ENCODE measurements at places on chromosomes 6 and 20.

DNA sequence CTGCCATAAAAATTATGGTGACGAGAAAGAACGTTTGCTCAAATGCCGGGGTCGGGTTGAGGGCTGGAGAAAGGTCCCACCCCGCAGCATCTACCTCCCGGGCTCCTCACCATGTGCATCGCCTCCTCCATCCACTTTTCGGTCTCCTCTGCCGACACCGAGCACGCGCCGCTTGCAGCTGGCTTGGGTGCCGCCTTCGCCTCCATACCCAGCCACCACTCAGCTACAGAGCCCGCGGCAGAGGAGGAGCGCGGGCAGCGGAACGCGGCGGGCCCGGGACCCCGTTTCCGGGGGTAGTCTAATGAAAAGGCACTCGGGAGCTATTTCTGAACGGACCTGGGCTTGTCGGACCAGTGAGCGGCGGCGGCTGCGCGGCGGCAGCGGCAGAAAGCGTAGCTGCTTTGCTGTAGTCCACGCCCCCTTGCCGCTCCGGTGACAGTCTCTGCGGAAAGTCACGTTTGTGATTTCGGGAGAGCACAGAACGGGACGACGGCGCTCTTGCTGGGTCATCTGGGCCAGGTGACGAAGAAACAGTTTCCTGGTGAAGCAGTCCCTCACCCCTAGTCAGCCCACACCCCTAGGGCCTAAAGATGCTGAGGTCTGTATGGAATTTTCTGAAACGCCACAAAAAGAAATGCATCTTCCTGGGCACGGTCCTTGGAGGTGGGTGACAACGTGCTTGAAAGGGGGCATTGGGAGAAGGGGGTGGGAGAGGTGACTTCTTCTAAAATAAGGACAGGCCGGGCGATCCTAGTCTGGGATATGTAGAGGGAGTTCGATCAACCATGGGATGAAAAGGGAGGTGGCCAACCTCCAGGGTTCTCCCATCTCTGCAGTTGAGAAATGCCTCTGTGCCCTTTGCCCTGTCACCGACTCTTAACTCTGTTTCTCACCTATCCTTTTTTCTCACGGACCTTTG is at the start of the genes ADAT2 and PEX3:
Gene ADAT2 (minus strand): TSS at position 243 of the 919 bp plus-strand sequence. CDS start 37 bp downstream, at position 206.
Gene PEX3 (plus strand): TSS at position 353 of the 919 bp plus-strand sequence. CDS start 238 bp downstream, at position 591.
- DNase-seq: peak; percentile 65

- DNase-seq: no peak
Measured at GRCh38 chr6:116529466-116530290, 15.8 kb downstream of the TRAPPC3L start.

- DNase-seq: no peak
Measured at GRCh38 chr6:150266963-150267685, 101.7 kb upstream of the IYD start.

DNA sequence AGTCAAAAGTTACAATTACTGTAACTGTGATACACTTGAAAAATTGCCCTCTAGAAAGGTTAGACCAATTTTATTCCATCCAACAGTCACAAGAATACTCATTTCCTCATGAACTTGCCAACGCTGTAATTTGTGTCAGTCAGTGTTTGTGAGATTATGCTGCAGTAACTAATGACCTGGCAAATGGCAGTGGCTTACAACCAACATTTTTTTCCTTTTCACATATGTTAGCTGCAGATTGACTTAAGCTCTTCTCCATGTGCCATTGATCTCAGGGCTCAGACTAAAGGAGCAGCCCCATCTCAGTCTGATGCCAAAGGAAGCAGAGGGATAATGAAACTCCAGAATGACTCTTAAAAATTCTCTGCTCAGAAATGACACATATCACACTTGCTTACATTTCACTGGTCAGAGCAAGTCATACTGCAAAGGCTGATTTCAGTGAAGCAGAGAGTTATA is 92.3 kb upstream of the ELOVL5 start:
- no peak for DNase-seq

GRCh38 chr6:85128781-85129180 is 321.1 kb upstream of the NT5E start:
- DNase-seq: no peak

GRCh38 chr6:11798538-11798937 is 19.9 kb upstream of the ADTRP start:
- no peak for DNase-seq

- DNase-seq: no peak
Measured at GRCh38 chr20:23453549-23454543, 1.2 kb upstream of the CST11 start.

DNA sequence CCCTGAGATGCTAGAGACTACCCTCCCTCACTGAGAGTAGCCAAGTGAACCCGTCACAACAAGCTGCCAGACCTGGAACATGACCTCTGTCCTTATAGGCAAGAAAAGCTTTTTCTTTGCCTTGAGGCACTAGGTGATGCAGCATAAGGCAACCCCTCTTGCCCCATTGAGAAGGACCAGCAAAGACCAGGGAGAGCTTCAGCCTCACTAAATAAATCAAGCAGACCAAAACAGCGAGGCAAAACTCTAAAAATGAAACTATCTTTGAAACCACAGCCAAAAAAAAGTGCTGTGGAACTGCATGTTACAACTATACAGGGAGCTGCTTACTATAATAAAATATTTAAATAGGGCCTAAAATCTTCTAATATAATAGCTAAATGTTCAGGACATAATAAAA is 62.6 kb upstream of the FAM83B start:
- no peak for DNase-seq

DNA sequence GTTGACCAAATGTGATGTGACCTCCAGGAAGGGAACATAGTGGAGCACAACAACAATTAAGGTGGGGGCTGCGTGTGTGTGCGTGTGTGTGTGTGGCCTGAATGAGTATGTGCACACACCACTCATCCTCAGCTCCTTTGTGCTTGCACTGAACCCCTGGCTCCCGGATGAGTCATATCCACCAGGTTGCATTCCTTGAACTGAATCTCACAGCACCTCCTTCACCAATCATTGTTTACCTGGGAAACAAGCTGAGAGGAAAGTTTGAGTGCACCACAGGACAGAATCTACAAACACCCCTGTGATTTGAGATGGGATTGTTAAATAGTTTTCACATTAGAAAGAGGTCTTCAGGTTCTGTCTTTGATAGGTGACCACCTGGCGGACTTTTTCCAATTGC is 33.7 kb upstream of the GPR6 start:
- no peak for DNase-seq

- DNase-seq: peak; percentile 43
Measured at GRCh38 chr6:34671801-34672656, 24.5 kb downstream of the ILRUN start.

- DNase-seq: no peak
Measured at GRCh38 chr6:101000341-101000740, 119.2 kb upstream of the ASCC3 start.

DNA sequence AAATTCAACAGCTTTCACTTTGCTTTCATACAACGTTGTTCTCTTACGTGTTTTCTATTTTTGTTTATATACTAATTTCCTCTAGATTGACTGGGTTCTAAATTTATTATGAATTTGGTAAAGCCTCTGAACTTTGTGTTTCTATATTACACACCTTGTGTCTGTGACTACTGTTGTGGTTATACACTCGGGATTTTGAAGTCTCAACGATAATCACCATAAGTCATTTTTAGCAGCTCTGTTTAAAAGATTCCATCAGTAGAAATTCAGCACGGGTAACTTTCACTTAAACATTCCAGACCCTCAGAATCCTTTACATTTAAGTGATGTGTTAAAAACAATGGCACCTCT is 31.8 kb upstream of the HBS1L start:
- DNase-seq: no peak

DNA sequence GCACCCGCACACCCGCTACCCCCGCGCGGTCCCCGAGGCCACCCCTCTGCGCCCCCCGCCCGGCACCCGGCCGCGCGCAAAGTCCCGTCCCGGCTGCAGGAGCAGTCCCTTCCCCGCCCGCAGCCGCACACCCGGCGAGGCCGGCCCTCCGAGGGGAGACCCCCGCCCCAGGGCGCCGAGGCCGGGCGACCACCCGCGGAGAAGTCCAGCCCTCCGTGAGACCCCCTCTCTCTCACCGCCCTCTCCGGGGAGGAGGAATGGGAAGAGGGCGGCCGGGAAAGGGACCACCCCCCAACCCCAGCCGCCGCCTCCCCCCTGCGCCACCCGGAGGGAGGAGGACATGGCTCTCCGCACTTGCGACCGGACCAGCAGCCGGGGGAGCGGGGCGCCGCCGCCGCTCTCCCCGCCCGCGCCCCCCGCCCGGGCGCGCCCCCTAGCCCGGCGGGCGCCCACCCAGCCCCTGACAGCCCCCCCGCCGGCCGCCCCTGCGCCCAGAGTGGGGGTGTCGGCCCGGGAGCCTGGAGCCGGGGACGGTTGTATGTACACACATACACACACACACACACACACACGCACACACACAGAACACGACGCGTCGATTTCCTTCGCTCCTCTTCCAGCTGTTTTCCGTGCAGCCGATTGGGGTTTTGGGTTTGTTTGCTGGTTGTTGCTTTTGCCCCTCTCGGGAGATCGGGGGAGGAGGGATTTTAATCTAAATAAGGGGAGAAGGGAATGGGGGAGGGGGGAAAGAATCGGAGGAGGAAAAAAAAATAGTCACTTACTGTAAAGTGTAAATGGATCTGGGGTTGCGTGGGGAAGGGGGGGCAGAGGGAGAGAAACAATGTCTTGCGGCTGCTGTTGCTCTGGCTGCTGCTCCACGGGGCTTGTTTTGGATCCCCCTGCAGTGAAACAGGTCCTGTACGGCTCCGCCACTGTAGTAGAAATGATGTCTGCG is at the start of gene ATXN1:
Gene ATXN1 (minus strand): TSS at position 945 of the 955 bp plus-strand sequence.
- DNase-seq: peak; percentile 41

GRCh38 chr6:137161949-137162348 is 11.5 kb downstream of the IL22RA2 start:
- DNase-seq: no peak

- no peak for DNase-seq
Measured at GRCh38 chr6:106918115-106918514, 56.4 kb downstream of the CD24 start.
